ENCODE measurements at places on chromosomes 4 and X.

DNA sequence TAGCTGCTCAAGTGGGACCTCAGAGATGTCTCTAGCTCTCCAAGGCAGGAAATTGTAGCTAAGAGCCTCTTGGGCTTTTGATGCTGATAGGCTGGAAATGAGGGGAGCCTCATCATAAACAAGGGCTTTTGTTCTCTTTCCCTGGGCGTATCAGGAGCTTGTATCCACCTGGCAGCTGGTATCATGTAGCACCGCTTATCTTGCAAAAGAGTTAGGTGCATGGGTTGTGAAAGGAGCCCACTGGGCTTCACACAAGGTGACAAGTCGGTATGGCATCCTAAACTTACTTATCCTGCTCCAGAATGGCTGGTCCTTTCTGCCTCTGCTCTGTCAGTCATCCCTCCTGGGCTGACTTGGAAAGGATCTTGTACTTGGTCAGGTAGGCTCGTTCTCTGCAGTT is 565.8 kb downstream of the GRXCR1 start:
- DNase-seq, result no peak

DNA sequence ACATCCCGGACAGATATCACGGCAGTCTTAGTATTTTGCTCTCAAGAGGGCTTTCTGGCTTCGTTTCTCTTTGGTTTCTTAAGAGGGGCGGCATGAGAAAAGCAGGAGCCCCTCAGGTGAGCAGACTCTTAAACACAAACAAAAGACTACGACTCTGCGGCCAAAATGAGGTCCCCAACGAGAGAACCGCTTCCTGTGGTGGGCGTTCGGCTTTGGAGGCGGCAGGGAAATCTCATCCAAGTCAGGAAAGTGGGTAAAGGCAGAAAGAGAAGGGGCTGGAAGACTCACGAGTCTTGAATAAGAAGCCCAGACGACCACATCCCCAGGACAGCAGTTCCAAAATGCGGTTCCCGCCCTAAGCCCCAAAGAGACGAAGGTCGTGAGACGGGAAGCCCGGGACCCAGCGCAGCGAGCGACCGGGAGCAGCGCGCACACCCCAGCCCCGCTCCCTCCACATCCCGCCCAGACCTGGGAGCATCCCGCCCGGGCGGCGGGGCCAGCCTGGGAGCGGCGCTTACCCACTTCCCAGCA is 409 bp downstream of the UGDH start:
- DNase-seq, result no peak

DNA sequence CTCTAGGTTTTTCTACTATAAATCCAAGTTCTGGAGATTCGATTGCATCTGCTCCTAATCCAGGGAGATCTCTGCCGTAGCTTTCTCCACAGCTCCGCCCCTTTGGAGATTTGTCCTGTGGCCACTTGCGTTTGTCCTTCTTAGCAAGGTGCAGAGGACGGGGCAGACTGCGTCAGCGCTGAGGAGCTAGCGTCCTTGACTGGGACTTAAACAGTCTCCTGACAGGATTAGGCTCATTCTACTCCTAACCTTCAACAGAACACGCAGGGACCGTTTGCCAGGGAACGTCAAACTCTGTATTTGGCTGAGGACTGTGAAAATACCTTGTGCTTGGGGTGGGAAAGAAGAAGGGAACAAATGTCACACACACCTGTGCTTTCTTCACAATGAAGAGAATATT is 38.6 kb downstream of the SORBS2 start:
- DNase-seq, result no peak

GRCh38 chrX:8346060-8346459 is 118.6 kb upstream of the VCX3B start:
- no peak for DNase-seq

DNA sequence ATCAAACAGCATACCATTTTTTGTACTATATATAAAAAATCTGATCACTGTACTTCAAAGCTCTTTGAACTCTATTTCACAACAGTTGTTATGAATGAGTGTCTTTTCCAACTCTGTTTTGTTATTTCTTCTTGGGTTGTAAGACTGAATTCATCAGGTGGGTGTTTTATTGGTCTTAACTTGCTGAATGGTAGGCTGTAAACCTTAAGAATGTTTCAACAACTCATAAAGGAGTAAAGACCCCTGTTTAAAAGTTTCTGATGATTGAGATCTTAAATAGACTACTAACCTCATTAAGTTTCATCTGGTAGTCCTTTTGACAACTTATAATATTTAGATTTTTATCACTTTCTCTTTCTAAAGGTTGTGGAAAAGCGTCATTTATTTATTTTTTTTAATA is 18.4 kb upstream of the STAG2 start:
- no peak for DNase-seq

DNA sequence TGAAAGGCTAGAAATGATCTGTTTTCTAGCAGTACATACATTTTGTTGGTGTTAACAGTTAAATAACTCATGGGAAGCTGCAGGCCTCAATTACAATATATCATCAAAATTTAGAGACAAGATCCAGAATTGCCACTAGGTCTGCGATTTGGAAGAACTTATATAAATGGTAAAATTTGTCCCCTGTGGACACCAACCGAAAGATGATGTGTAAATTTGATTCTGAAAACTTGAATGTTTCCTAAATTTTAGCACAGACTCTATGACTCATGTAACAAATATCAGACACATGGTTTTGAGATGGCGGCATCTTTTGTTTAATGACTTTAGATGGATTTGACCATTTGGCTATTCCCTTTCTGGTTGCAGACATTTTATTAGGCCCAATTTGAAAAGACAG is 6.0 kb upstream of the HPGDS start:
- DNase-seq, result no peak

GRCh38 chr4:47942081-47942819 is 27.9 kb upstream of the NFXL1 start:
- DNase-seq, result no peak

- DNase-seq, result no peak
Observed at GRCh38 chrX:11837437-11837836, 79.4 kb downstream of the MSL3 start.

DNA sequence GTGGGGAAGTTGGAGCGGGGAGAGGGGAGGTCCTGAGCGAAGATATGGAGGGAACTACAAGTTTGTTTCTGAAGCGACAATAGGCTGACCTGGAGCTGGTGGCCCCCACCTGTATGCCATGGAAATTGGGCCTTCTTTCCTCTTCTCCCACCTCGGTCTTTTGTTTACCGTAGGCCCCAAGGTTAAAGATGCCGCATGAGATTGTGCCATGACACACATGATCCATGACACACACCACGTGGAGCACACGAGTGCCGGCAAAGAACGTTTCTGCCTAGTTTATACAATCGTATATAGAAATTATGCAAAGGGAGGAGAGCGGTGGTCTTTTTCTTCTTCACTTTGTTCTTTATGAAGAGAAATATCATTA is 408 bp downstream of the TMEM33 start:
- DNase-seq, result peak; percentile 17

DNA sequence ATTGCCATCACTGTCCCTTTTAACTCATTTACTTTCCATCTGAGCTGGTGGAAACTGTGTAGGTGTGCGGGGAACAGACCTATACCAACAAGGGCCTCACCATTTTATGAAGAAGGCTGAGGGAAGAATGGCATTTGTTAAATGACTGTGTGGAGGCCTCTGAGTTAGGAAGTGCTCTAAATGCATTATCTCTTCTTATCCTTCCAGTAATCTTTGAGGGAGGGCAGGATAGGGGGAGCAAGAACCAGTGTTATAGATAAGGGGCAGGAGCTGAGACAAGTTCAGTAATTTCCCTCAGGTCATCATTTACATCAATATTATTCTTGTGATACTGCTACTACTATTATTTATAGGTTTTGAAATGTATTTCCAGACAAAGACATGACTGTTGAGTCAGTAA is 122.4 kb upstream of the PDLIM3 start:
- no peak for DNase-seq

- no peak for DNase-seq
Observed at GRCh38 chrX:11704725-11705495, 39.2 kb upstream of the ARHGAP6 start.

DNA sequence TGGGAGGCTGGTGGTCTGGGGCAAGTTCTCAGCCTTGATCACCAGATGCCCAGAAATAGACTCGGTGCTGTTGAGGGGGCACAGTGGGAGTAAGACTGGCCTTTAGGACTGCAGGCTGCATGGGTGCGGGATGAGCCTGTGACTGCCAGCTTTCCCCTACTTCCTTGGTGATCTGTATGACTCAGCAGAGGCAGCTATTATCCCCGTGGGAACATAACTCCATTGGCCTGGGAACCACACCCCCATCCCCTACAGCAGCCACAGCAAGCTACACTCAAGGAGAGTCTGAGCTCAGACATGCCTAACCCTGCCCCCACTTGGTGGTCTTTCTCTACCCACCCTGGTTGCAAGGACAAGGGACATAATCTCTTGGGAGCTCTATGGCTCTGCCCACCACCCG is 20.6 kb downstream of the CLIC2 start:
- DNase-seq, result no peak

DNA sequence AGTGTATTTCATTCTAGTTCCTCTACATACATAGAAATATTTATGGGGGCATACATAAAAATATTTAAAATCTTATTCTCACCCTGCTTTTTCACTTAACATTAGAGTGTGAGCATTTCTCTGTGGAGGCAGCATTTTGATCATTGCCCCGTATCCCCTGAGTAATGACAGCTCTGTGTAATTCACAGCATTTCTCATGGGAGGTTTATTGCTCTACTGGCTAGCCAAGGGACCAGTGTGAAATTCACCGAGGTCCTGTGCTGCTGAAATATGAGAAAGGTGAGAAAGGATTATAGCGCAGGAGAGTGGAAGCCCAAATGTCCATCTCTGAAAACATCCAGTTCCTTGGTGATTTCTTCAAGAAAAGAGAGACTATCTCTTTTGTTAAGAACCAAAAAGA is 22.9 kb downstream of the PDGFC start:
- no peak for DNase-seq

DNA sequence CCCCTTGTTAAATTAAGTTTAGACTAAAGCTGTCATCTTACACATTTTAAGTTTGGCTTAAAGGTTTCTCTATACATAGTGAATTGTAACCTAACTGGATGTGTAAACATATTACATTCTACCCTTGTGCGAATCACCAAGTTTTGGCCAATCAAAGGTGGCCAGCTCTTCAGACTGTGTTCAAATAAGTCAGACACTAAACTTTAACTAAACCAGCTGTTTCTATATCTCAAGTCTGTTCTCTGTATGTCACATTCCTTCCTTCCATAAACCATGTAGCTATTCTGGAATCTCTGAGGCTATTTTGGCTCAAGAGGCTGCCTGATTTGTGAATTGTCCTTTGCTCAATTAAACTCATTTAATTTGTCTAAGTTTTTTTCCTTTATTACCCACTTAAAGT is 6.7 kb downstream of the SULT1B1 start:
- DNase-seq, result no peak

DNA sequence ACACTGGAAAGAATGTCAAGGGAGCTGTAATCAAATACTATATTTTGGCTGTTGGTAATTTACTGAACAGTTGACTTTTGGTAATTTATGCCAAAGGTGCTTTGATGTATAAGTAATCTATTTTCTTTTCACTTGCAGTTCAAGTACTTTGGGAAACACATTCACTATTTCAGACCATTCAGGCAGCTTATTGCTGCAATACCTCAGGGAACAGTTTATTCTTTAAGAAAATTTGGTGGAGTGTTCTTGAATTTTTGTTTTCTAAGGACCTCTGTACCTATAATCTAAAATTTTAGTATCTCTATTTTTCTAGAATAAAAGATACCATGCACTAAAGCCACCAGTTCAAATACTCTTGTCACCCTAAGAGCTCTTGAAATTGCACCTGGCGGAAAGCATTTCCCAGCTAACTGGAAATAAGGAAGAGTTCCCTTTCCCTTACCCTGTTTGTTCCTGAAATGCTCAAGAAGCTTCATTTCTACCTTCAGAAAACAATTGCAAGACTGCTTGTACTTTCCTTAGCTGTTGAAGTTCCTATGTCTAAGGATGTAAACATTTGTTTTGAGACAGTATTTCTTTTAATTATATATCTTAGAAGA is 633.5 kb upstream of the FAT1 start:
- no peak for DNase-seq

GRCh38 chrX:378443-378842 is 8.3 kb downstream of the PPP2R3B start:
- no peak for DNase-seq

GRCh38 chrX:155048977-155049619 is 21.8 kb downstream of the CMC4 start:
- no peak for DNase-seq

GRCh38 chrX:103556963-103557612 is 28.2 kb upstream of the TCEAL4 start:
- DNase-seq, result no peak

DNA sequence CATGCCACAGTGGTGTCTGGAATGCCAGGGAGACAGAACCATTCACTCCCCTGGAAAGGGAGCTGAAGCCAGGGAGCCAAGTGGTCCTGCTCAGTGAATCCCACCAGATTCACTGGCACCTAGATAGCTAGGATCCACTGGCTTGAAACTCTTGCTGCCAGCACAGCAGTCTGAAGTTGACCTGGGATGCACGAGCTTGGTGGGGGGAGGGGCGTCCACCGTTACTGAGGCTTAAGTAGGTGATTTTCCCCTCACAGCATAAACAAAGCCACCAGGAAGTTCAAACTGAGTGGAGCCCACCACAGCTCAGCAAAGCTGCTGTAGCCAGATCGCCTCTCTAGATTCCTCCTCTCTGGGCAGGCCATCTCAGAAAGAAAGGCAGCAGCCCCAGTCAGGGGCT is 413.3 kb downstream of the PRDM5 start:
- no peak for DNase-seq

DNA sequence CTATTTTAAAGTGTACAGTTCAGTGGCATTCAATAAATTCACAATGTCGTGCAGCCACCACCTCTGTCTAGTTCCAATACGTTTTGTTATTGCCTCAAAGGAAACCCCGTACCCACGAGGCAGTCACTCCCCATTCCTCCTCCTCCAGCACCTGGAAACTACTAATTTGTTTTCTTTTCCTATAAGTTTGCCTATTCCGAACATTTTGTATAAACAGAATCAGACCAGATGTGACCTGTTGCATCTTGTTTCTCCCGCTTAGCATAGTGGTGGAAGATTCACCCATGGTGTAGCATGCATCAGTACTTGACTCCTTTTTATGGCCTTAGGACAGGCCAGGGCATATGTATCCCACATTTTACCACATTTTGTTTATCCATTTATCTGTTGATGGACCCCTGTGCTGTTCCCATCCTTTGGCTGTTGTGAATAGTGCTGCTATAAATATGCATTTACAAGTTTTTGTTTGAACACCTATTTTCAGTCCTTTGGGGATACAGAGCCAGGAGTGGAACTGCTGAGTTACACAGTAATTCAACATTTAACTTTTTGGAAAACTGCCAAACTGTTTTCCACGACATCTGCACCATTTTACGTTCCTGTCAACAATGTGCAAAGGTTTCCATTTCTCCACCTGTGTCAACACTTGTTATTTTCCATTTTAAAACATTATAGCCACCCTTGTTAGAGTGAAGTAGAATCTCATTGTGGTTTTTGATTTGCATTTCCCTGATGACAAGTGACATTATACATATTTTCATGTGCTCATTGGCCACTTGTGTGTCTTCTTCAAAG is 57.8 kb upstream of the STX18 start:
- no peak for DNase-seq

GRCh38 chrX:139920316-139920715 is 12.5 kb downstream of the ATP11C start:
- DNase-seq, result no peak

- no peak for DNase-seq
Observed at GRCh38 chr4:11111876-11112275, 316.8 kb downstream of the HS3ST1 start.

- no peak for DNase-seq
Observed at GRCh38 chrX:141857479-141857878, 19.4 kb downstream of the MAGEC3 start.

All from stimulated activated CD4-positive, alpha-beta T cell treated with anti-CD3 and anti-CD28 coated beads, Interleukin-1b, Interleukin-23, amount 100 ng/mL, for 24 hours (primary cell).